ENCODE measurements at places on chromosomes 12 and 14. TPM values are rescaled to one million over a fixed set of nuclear protein-coding genes. Genes with fewer than 3 reads are reported as not detected.

- no peak for DNase-seq
These were observed 17.5 kb upstream of the FAR2 start for GRCh38 chr12:29131539-29131938.

DNA sequence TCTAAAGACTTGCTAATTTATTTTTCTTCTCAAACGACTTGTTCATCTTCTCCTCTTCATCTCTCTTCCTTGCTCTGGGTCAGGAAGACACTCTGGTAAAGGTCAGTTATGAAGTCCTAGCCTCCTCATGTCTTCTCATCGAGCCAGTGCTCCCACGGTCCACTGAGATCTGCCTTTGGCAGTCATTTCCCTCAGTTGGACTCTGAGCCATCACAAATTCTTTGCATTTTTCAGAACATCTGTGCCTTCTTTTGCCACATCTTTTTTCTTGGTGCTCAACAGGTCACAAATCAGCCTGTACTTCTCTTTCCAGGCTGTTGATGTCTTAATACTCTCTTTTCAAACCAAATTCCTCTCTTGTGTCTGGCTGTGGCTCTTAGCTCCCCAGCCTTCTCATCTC lies 49.7 kb downstream of the IGF1 start:
- DNase-seq, result no peak

DNA sequence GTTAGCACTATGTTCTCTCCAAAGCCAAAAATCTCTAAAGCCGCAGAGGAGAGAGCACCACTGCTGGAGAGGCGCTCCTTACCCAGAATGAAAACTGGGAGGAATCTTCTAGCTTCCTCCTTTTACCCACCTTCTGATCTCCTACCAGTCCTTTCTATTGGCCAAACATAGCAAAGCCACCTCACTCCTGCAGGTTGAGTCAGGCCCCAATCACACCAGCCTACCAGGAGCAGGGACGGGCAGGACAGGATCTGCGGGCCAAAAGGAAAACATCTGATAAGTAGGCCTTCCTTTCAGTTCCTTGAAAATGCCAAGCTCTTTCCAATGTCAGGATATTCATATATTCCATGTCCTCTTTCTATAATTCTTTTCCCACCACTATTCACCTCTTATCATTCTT lies 197.7 kb upstream of the CNOT2 start:
- DNase-seq, result no peak

- DNase-seq, result no peak
These were observed 65.6 kb upstream of the USP15 start for GRCh38 chr12:62194616-62195015.

DNA sequence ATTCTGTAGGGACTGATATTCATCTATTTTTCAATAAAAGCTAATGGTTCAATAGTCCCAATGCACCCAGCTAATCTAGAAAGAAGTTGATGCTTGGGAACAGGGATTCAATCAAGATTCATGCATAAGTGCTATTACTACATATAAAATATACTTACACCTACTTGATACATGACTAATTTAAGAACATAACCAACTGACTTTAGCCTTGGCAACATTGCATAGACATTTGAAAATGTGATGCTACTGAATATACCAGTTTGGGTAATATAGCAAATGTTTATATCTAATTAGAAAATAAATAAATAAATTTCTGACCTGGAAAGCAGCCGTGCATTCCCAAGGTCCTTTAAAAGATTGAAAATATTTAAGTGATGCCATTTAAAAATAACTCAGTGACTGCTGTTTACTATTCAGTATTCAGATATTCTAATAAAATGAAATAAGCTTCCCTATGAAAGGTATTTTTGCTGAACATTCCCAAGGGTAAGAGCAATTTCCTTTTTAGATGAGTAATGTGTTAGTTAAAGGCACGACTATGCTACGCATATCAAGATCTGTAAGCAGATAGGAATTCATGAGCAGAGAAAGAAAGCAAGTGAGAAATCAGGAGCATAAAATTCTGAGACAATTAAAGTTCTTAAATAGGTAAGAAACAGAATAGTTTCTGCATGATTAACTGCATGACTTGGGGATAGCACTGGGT lies 160.6 kb upstream of the SYT1 start:
- no peak for DNase-seq

GRCh38 chr12:109621211-109621694 lies 47.7 kb downstream of the MVK start:
- no peak for DNase-seq

GRCh38 chr14:53213761-53214160 lies 60.6 kb upstream of the DDHD1 start:
- DNase-seq, result no peak

DNA sequence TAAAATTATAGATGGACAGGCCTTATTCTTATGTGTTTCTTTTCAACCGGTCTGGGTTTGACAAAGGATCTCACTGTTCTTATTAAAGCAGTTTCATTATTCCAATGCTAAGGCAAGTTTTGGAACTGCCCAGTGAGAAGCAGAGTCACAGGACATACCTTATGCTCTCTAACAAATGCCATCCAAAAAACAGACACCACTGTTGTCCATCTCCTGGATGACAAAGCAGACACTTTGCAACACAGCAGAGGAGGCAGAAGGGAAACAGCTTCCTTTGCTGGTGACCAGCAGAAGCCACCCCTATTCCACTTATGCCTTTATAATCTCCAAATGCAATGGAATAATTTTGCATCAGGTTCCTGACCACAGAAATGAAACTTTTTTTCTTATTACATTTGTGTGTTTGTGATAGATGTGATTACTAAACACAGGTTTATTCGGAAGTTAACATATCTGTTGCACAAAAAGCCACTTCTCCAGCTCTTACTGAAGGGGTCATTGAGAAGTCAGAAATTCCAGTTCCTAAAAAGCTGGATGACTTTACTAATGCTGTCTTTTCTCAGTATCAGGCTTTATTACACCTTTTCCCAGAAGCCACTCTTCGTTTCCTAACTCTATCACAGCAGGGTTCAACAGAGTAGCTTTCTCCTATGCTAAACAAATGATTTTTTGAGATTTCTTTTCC lies 115.6 kb downstream of the BTG1 start:
- DNase-seq, result peak; percentile 81

GRCh38 chr12:51017452-51017851 lies 8.7 kb downstream of the SLC11A2 start:
- no peak for DNase-seq

DNA sequence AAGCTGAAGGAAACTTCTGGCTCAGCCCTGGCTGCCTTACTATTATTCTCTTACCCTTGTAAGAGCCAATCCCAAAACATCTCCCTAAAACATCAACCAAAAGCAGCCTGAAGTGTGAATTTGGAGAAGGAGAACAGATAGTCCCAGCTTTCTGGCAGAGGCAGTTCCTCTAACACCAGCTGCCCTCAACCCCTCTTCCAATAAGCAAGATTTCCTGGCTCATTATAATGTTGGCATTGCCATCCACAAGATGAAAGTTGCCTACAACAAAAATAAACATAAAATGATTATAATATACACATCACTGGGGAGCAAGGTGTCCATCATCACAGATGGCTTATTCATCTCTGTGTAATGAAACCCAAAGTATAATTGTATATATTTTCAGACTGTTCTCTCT lies 352.5 kb upstream of the CCDC196 start:
- DNase-seq, result no peak

DNA sequence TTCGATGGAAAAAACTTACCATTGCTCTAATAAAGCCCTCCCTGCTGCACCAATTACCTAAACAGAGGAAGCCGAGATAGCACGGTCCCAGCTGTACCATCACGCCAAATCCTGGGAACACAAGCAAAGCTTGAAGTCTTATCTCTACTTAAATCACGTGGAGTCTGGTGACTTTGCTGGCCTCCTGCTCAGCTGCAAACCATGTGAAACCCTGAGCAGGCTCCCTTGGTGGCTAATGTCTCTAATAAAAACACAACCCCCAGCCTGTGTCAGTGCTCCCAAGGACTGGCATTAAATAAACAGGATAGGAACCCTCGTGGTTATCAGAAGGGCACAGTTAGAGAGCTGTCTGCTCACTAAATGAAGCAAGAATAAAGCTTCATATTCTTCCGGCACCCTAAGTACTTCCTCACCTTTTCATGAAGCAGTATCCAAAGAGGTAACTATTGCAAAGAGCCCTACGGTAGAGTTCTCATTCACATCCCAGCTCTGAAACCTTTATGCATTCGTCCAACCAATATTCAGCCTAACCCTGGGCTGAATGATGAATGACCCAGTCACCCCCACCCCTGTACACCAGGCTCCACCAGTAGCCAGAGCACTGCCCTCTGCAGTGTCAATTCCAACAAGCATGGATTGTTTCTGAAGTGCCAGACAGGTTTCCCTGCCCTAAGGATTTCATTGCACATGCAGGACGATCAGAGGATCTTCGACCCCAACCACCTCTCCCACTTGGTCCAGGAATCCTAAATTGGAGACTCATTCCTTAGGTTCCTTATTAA lies 452.7 kb upstream of the TMPO start:
- DNase-seq, result no peak

- DNase-seq, result peak; percentile 15
These were observed 41.6 kb downstream of the LRRC74A start for GRCh38 chr14:76867516-76868453.

- no peak for DNase-seq
These were observed 5.5 kb upstream of the SLC24A4 start for GRCh38 chr14:92317511-92317910.

DNA sequence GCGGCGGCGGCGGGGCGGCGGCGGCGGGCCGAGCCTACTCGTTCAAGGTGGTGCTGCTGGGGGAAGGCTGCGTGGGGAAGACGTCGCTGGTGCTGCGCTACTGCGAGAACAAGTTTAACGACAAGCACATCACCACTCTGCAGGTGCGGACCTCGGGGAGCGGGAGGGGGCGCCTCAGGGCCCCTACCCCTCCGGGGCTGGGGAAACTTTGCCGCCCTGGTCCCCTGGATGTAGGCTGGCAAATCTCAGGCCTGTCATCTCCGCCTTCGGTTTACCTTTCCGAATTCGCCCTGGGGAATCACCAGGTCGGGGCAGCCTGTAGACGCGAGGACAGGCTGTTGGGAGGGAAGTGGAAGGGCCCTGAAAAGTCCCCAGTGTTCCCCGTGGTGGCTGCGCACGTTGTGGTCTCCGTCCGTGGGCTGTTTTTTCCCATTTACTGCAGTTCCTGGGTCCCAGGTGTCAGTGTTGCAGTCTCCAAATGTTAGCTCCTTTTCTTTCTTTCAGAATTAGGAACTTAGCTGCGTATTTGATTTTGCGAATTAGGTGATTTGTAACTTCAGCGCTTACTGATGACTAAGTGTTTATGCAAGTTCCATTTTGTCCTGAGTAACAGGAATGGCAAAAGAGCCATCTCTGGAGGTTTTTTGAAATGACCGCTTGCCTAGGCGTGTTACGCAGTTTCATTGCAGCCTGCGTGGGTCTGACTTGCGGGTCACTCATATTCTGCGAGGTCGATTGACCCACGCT lies 656 bp downstream of the RAB21 start:
- DNase-seq, result peak; percentile 41

- no peak for DNase-seq
These were observed 30.5 kb downstream of the JDP2 start for GRCh38 chr14:75458305-75458704.

- DNase-seq, result peak; percentile 44
These were observed 17.4 kb downstream of the SDSL start for GRCh38 chr12:113439606-113440030.

- DNase-seq, result no peak
These were observed 73.1 kb upstream of the SLC38A2 start for GRCh38 chr12:46445551-46446235.

DNA sequence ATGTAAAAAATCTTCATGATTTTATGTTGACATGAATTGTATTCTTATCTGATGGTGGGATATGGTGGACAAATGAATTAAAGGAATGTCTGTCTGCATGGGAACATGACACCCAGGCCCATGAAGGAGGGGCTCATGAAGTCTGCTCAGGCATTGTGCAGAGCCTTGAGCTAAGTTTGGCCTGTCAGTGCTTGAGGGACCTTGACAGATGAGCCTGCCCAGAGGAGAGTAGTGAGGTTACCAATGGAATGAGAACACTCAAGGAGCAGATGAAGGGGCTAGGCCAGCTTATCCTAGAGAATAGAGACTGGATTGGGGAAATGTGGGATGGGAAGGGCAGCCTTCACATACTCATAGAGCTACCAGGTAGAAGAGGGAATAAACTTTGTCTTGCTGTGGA lies 68.8 kb downstream of the TMX1 start:
- DNase-seq, result no peak

DNA sequence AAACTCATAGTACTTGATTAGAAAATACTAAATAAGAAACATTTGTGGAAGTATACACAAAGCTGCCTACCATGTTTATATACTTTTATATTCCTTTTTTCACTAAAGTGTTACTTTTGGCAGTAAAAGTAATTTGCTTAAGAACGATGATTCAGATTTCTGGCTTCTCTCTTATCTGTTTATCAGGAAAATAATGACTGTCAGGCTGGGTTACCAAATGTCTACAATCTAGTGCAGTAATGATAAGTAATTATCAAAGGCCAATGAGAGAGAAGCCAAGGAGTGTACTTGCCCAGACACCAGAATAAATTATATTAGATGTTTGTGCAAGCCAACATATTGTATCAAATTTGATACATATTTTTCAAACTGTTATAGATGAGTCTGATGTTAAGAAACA lies 113.4 kb downstream of the RALGAPA1 start:
- no peak for DNase-seq

DNA sequence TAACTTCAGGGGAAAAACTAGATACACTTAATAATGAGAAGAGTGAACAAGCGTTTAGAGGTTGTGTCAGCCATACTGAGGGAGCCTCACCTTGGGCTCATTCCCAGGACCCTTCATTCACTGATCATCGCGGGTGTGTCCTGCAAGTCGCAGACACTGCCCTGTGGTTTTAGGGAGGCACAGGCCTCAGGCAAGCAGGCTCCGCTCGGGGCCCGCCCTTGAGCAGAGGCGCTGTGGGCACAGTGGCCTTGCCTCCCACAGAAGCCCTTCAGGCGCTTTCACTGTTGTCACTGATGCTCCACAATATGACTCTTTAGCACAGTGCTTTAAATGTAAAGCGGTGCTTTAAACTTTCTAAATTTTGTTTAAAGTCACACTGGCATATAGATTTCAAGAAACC lies 67.4 kb downstream of the DDX51 start:
- DNase-seq, result no peak

DNA sequence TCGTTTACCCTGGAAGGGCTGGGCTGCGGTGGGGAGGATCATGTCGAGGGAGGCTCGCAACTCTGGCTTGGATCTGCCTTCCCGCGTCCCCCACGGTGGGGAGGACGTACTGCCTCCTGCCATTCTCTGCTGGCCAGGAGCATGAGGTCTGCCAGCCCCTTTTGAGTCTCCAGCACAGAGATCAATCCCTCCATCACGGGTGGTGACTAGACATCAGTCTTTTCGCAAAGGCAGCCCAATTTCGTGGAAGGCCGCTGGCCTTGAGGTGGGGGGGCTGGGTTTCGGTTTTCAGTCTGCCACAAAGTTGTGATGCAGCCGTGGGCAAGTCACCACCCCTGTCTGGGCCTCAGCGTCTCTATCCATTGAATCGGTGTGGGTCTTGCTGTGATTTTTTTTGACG lies 62.2 kb downstream of the PRMT8 start:
- DNase-seq, result no peak

ISM2 gene
- 0.68 TPM for total RNA-seq

PSMA3 gene
- total RNA-seq, result 305 TPM

CCDC177 gene
- total RNA-seq, result 0.75 TPM

PMCH gene
- total RNA-seq, result not detected

ENDOU gene
- 1.9 TPM for total RNA-seq

LDHB gene
- total RNA-seq, result 1,406 TPM

PRR4 gene
- total RNA-seq, result 9.2 TPM

LHX5 gene
- total RNA-seq, result not detected
